ENCODE measurements at places on chromosomes 3 and 15. TPM values are rescaled to one million over a fixed set of nuclear protein-coding genes. Genes with fewer than 3 reads are reported as not detected.

- H3K4me3 ChIP-seq, result no peak overlapping the region
- no peak overlapping the region for H3K27ac ChIP-seq
- no peaks in the 10 kb centered on the region for H3K4me1 ChIP-seq
These were observed 78.5 kb upstream of the ROBO1 start for GRCh38 chr3:79846148-79846933.

DNA sequence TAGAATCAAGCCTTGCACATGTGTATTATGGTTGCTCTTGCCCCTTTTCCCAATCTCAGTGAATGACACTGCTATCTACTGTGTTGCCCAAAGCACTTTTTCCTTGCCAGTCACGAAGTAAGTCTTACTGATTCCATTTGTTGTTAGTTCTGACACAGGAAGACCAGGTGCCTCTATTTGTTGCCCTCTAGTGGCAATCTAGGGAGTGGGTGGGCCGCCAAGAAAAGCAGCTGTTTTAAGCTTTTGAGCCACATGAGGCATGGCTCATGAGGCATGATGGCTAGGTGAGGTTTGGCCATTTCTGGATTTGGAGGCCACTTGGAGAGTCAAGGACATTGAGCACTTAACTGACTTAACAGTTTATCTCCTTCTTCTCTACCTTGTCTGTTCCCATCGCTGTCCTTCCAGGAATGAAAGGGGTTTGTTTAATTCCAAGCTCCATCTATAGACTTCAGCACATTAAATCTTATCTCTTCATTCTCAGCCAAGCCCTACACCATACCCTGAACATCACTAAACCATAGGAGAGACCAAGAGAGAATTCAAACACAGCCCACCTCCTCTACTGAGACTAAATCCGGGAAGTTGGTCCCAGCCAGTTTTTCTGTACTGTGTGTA is 103.1 kb downstream of the HCN4 start:
- peak; percentile 54 for DNase-seq
- no peaks in the 10 kb centered on the region for H3K36me3 ChIP-seq
- H3K27me3 ChIP-seq, result no peaks in the 10 kb centered on the region

- H3K27ac ChIP-seq, result no peak overlapping the region
- no peak for DNase-seq
- peaks cover 64% of the 10 kb centered on the region for H3K36me3 ChIP-seq
These were observed 4.0 kb downstream of the PATL2 start for GRCh38 chr15:44706946-44707636.

GRCh38 chr3:168574455-168575158 is 478.9 kb upstream of the GOLIM4 start:
- no peaks in the 10 kb centered on the region for H3K27me3 ChIP-seq
- no peak for DNase-seq
- H3K27ac ChIP-seq, result no peak overlapping the region
- no peaks in the 10 kb centered on the region for H3K4me1 ChIP-seq

DNA sequence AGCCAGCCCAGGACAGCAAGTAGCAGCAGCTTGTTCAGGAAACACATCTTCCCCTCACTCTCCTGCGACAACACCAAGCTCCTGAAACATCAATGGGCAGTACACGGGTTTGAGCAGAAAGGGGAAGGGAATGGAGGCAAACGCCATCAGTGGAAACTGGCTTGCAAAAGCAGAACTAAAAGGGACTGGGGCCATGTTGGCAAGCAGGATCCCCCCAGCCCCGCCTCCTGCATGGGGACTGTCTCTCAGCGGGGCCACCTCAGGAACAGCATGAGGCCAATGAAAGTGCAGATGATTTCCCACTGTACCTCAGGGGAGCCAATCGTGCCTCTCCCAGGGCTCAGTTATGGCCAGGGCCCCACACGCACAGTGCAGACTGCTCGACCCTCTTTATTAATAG is 6.8 kb downstream of the CDAN1 start:
- DNase-seq, result no peak
- no peaks in the 10 kb centered on the region for H3K27me3 ChIP-seq
- peaks cover 12% of the 10 kb centered on the region for H3K4me1 ChIP-seq
- no peak overlapping the region for H3K4me3 ChIP-seq
- H3K27ac ChIP-seq, result no peak overlapping the region
- H3K36me3 ChIP-seq, result peaks cover 48% of the 10 kb centered on the region

DNA sequence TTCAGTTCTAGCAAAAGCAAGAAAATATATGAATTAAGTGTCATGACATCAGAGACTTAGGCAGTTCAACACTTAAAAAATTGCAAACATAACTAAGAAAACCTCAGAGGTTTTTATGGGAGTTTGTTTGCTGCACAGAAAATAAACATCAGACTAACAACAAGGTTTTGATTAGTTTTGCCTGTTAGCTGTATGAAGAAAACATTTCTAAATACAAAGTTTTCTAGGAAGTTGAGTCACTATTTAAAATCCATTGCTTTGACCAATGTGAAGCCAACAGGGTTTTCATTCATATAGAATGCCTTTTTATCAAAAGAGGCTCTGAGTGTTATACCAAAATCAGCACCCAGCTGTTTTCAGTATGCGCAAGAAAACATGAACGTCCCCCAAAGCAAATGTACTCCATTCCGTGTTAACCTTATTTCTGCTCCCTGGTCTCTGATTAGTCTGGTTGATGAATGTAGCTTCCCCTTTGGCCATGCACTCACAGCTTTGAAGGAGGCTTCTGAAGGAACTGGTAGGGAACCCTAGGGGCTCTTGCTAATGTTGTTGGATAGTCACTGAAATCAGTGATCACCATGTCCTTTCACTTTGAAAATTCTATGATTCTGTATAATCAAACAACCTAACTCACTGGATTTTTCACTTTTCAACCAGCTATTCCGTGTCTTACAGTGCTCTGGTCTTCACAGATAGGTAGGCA is 89.6 kb upstream of the TSEN2 start:
- H3K4me1 ChIP-seq, result peaks cover 19% of the 10 kb centered on the region
- no peak overlapping the region for H3K4me3 ChIP-seq
- H3K36me3 ChIP-seq, result no peaks in the 10 kb centered on the region
- H3K27me3 ChIP-seq, result peaks cover 7% of the 10 kb centered on the region
- no peak for DNase-seq

DNA sequence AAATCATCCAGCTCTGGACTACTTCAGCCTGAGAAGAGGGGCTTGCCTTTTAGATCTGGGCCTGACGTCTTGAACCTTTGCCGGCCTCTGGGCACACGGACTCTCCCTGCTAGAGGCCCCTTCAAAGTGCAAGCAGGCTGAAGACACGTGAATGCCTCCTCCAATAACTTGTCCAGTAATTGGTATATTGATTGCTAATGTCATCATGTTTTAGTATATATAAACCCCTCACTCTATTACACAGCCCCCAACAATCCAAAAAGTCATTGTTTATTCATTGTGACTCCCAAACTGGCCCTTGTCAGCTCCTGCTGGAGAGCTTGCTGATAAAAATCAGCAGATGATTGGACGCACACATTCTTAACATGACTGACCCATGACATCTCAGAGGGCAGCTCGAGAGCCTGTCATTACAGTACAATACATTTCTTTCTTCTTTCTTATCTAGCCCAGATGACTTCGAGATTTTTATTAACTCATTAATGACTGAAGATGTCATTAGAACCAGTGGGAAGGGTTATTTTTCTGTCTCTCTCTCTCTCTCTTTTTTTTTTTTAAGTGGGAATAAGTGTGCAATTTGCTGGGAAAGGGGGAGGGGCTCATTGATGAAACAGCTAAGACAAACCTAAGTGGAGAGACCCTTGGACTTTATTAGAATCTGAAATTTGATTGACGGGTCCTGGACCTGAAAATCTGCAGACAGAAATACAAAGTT is 65.5 kb upstream of the NR2F2 start:
- no peaks in the 10 kb centered on the region for H3K4me1 ChIP-seq
- no peaks in the 10 kb centered on the region for H3K27me3 ChIP-seq
- H3K27ac ChIP-seq, result no peak overlapping the region
- DNase-seq, result no peak
- H3K4me3 ChIP-seq, result no peak overlapping the region
- H3K36me3 ChIP-seq, result no peaks in the 10 kb centered on the region

DNA sequence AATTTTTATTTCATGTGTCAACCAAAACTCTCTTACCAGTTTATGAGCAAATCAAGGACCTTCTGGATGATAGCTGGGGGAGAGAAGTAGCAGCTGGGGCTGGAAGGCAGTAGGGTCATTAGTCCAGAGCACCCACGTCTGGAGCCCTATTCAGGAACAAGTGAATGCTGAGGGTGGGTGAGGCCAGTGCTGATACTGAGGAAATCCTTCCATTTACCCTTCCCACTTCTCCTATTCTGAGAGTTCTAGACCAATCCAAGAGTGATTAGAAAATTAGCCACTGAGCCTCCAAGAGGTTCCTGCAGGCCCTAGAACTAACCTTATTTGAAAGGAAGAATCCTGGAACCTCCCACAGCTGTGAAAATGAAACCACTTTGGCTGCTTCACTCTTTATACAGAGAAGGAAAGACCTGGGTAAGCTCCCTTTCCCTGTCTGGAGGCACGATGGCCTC is 46.2 kb upstream of the VILL start:
- no peaks in the 10 kb centered on the region for H3K27me3 ChIP-seq
- no peak overlapping the region for H3K27ac ChIP-seq
- no peaks in the 10 kb centered on the region for H3K4me1 ChIP-seq
- no peak for DNase-seq

DNA sequence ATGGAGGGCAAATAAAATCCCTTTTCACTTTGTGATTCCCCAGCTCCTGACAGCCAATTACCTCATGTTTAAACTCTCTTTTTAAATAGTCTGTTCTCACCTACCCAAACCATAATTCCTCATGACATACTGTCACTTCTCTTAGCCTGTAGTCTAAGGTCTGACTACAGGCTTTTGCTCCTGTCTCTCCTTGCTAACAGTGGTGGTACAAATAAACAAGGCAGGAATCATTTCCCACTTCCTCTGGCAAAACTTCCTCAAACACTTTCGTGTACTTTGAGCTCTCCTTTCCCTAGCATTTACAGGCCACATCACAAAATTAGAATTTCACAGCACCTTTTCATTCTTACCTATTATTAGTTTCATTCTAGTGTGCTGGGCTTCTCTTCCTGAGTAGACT is 51.8 kb downstream of the ATP8B4 start:
- peaks cover 4% of the 10 kb centered on the region for H3K36me3 ChIP-seq
- H3K4me3 ChIP-seq, result no peak overlapping the region
- no peak for DNase-seq
- peaks cover 18% of the 10 kb centered on the region for H3K4me1 ChIP-seq
- H3K27ac ChIP-seq, result no peak overlapping the region

GRCh38 chr3:72744330-72744729 is 103.9 kb downstream of the SHQ1 start:
- peaks cover 16% of the 10 kb centered on the region for H3K36me3 ChIP-seq
- DNase-seq, result no peak
- peaks cover 39% of the 10 kb centered on the region for H3K4me1 ChIP-seq
- H3K27me3 ChIP-seq, result no peaks in the 10 kb centered on the region
- H3K4me3 ChIP-seq, result no peak overlapping the region

DNA sequence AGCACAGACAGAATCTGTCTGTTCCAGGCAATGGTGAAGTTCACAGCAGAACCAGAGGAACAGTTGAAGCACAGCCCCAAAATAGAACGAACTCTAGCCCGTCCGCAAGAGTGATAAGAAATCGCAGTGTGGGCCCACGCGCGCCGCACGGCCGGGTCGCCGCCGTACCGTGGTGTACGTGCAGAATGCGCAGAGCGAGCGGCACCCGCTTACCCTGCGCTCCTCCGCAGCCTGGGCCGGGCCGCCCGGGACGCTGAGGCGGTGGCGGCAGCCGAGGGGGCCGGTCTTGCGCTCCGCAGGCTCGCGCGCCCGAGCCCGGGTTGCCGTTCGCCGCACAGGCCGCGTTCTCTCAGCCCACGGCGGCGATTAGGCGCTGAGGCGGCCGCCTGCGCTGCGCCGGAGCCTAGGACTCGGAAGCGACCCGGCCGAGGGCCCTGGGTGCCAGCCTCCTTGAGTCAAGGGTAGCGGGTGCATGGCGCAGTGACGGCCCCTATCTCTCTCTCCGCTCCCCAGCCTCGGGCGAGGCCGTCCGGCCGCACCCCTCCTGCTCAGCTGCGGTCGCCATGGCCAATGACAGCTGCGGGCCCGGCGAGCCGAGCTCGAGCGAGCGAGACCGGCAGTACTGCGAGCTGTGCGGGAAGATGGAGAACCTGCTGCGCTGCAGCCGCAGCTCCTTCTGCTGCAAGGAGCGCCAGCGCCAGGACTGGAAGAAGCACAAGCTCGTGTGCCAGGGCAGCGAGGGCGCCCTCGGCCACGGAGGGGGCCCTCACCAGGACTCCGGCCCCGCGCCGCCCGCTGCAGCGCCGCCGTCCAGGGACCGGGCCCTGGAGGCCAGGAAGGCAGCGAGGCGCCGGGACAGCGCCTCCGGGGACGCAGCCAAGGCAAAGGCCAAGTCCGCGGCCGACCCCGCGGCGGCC is 20.5 kb downstream of the WDR73 start:
- peaks cover 61% of the 10 kb centered on the region for H3K4me1 ChIP-seq
- peak; percentile 67 for DNase-seq
- peaks cover 31% of the 10 kb centered on the region for H3K36me3 ChIP-seq
- H3K27ac ChIP-seq, result peak overlapping the region; percentile 96

DNA sequence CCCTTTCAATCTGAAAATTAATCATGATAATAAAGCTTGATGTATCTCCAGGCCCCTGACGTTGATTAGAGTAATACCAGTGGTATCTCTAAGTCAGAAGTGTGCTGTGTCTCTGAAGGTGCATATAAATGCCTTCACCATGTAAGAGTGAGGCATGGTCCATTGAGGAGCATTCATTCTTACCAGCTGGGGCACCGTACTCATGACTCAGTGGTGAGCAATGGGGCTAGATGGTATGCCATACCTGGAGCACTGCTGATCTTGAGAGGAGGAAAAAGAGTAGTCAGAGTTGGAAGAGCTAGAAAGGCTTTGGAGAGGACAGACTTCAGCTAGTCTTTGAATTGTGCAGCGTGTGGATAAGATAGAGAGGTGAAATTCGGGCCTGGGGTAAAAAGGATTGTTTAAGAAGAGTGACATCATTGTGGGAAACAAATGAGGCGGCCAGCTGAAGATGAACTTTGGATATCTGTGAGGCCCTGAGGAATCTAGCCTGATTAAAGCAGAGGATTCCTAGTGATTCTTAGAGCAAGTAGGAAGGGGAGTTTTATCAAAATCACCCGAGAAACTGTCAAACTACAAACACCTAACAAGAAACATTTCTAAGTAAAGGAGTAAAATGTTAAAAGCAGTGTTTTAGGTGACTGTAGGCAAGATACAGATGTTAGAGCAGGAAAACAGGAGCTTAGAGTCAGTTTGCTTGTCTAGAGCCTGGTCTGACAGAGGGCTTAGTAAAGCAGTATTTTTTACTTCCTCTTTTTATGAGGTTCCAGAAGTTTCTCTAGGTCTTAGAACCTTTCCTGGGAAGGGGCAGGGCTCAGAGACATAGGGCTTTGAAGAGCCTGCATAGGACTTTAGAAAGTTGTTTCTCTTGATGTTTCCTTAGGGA is 13.6 kb downstream of the TMOD3 start:
- peaks cover 63% of the 10 kb centered on the region for H3K4me1 ChIP-seq
- H3K27me3 ChIP-seq, result no peaks in the 10 kb centered on the region
- H3K4me3 ChIP-seq, result no peak overlapping the region
- H3K36me3 ChIP-seq, result peaks cover 5% of the 10 kb centered on the region
- no peak overlapping the region for H3K27ac ChIP-seq

The NOX5 gene
- total RNA-seq, result not detected

The TMEM87A gene
- 37.7 TPM for total RNA-seq

The CLDN16 gene
- not detected for total RNA-seq

The LRRIQ4 gene
- not detected for total RNA-seq

The SAMMSON gene
- total RNA-seq, result not detected

The CATSPER2 gene
- total RNA-seq, result 1.5 TPM

The STRIT1 gene
- total RNA-seq, result not detected

The RTP3 gene
- not detected for total RNA-seq

The IL17RB gene
- total RNA-seq, result 3.7 TPM

The COL6A5 gene
- total RNA-seq, result not detected

The ZNF80 gene
- total RNA-seq, result 0.10 TPM

The TRAT1 gene
- 151 TPM for total RNA-seq

The CD86 gene
- total RNA-seq, result 2.5 TPM

The SLC28A1 gene
- not detected for total RNA-seq

Measured in activated CD4-positive, alpha-beta T cell treated with anti-CD3 and anti-CD28 coated beads, Interleukin-2, amount 10 ng/mL, durations not matched to agents 7 days and 5 days (primary cell).